ENCODE measurements at places on chromosomes 5 and 9.

DNA sequence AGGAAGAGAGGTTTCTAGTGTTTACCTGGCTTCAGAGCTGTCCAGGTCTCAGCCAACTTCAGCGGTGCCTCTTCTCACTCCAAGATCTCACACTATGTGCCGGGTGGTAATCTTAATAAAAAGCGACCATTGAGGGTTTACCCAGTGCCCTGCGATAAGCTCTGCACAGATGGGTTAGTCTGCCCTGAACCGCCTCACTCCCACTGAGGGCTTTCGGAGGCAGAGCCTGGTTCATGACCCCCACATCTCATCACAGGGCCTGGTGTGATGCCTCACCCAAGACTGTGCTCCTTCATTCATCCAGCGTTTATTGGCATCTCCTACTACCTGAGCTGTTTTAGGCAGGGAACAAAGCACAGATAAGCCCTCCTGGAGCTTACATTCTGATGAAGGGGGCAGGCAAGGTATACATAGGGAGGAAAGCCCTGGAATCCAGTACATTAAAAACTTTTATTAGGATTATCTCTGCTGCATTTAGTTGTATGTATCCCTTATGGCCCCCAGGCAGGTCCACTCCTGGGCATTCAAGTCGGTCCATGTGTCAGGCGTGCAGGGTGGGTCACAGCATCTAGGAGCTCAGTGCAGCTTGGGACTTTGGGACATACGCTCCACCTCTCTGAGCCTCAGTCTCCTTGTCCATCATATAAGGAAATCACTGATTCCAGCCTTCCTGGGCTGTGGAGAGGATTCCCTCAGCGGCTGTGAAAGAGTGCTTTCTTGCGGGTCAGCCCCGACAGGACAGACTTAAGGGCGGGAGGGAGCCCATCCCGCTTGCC is 613 bp upstream of the COL15A1 start:
- DNase-seq: no peak

DNA sequence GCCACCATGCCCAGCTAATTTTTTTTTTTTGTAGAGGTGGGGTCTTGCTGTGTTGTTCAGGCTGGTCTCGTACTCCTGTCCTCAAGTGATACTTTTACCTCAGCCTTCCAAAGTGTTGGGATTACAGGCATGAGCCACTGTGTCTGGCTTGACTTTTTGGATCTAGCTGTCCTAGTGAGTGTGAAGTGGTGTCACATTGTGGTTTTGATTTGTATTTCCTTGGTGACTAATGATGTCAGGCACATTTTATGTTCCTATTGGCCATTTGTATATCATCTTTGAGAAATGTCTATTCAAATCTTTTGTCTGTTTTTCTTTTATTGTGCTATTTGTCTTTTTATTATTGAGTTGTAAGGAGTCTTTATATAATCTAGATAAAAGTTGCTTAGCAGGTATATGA is 53.5 kb upstream of the MCCC2 start:
- DNase-seq: no peak

GRCh38 chr5:139262742-139263445 is 30.6 kb upstream of the MATR3 start:
- DNase-seq: peak; percentile 13

- DNase-seq: no peak
These were observed 25.3 kb upstream of the SLC1A3 start for GRCh38 chr5:36581070-36581469.

DNA sequence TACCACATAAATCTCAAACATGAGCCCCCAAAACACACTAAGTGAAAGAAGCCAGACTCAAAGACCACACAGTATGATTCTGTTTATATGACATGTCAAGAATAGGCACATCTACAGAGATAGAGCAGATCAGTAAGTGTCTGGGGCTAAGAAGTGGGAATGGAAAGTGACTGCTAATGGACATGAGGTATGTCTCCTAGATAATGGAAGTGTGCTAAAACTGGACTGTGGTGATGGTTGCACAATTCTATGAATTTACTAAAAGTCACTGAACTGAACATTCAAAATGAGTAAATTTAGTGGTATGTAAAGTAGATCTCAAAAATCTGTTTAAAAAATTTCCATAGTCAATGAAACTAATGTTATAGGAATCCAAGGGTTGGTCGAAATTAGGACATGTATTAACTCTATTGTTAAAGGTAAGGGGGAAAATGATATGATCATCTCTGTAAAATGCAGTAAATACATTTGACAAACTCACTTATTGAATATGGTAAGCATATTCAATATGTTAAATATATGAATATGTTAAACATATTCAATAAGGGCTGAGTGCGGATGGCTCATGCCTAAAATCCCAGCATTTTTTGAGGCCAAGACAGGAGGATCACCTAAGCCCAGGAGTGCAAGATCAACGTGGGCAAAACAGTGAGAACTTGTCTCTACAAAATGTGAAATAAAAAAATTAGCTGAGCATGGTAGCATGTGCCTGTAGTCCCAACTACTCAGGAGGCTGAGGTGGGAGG is 51.7 kb downstream of the NUP155 start:
- DNase-seq: no peak

DNA sequence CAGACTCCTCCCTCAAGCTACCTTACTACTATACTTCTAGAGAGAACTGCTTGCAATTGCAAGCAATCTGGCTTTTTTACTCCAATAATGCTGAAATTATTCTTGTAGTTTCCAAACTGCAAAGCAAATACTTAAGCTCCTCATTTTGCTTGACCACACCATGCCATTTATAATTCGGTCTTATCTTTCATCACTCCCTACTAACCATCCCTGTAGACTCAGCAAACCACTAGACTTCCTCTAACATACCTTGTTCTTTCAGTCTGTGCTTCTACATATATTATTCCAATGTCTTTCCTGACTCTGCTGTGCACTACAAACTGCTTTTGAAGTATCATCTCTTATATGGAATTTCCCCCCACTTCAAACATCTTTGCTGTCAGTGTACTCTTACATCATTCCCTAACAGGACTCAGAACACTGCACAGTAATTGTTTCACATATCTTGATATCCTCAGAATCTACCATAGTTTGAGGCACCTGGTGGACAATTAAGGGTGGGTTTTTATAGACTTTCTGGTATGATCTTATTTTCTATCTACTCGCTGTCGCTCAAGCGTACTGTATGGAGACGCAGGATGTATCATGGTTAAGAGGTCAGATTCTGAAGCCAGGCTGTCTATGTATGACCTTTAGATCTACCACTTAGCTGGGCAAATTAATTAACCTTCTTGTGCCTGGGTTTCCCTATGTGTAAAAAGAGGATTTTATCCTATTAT is 2.8 kb downstream of the IL6ST start:
- DNase-seq: no peak

GRCh38 chr9:127179633-127180441 is 57.4 kb upstream of the ANGPTL2 start:
- DNase-seq: no peak

GRCh38 chr9:98516205-98516896 is 192.4 kb downstream of the GABBR2 start:
- DNase-seq: no peak

- DNase-seq: no peak
These were observed 32.7 kb upstream of the RIC1 start for GRCh38 chr9:5596173-5596572.

GRCh38 chr5:93193431-93194347 is 387.3 kb downstream of the NR2F1-AS1 start:
- no peak for DNase-seq

GRCh38 chr5:8615142-8615858 is 746.4 kb downstream of the MTRR start:
- no peak for DNase-seq

- no peak for DNase-seq
These were observed 15.0 kb downstream of the CYFIP2 start for GRCh38 chr5:157280927-157281326.

GRCh38 chr9:79621916-79622575 is 50.3 kb downstream of the TLE4 start:
- DNase-seq: no peak

DNA sequence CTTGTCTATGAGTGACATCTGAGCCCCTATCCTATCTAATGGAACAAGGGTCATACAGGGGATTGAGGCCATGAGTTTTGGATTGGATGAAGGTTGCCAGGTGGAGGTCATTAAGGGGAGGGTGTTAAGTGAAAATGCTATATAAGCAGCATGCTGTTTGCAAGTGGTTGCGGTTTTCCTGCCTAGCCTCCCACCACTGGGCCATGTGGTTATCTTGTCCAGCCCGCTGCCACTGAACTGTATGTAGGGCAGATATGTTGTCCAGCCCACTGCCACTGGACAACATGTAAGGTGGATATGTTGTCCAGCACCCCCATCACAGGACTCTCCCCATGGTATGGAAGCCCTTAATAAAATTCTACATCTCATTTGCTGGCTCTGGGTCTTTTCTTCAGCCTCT is 200.0 kb downstream of the FGF10 start:
- no peak for DNase-seq

DNA sequence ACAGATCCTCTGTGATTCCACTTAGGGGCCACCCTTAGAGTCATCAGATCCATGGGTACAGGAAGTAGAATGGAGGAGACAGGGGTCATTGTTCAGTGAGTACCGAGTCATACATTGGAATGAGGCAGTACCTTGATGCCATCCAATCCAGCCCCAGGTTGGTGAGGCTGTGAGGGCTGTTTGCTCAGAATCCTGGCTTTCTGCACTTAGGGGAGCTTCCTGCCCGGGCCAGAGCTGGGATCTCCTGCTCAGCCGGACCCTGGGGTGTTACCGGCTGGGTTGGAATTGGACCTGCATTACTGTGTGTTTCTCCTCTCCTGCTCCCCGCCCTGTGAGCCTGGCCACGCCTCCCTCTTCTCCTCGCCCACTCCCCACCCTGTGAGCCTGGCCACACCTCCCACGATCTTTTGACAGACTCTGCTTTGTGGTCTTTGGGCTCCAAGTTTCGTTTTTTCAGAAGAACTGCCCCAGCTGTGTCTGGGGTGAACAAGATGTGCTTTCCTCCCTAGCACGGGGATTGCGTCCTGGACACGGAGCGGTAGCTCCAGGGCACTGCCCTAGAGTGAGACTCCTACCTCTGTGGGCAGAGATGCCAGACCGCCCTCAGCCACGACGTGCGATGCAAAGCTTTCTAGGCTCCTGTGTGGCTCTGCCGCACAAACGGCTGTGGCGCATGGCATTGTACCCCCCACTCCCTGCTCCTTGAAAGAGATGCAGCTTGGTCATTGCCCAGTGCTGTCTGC is 15.4 kb downstream of the TRAF2 start:
- peak; percentile 67 for DNase-seq

DNA sequence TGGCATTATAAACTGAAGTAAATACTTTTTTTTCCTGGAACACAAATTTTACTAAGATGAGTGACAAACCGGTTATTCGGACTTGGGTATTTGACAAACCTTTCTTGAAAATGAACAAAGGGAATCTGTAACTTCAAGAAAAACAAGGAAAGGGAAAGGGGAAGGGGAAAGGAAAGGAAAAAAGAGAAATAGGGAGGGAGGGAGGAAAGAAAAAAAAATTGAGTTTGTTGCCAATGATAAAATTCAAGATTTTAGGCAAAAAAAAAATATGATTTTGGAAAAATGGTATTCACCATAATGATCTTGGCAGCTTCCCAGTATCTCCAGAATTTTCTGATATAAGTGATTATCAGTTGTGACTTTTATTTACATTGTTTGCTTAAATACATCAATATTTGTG is 1.6 kb upstream of the TTC33 start:
- no peak for DNase-seq

DNA sequence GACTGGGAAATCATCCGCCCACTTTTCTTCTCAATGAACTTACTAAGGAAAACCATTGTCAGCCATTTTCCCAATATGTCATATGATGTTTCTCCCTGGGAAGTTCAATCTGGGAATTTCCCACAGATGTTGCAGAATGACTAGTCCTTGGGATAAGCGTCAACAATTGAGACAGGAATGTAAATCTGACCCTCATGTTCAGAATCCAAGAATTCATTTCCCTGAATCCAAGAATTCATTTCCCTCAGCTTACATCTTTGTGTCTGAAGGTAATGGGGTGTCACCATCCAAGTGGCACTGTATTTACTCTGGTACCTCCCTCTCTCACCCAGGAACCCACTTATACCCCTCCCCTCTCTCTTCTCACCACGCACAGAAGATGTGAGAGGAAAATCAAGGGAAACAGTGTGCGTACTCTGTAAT is 7.4 kb downstream of the KLF9 start:
- DNase-seq: no peak

- DNase-seq: no peak
These were observed 149.2 kb downstream of the CEP120 start for GRCh38 chr5:123273984-123274383.

DNA sequence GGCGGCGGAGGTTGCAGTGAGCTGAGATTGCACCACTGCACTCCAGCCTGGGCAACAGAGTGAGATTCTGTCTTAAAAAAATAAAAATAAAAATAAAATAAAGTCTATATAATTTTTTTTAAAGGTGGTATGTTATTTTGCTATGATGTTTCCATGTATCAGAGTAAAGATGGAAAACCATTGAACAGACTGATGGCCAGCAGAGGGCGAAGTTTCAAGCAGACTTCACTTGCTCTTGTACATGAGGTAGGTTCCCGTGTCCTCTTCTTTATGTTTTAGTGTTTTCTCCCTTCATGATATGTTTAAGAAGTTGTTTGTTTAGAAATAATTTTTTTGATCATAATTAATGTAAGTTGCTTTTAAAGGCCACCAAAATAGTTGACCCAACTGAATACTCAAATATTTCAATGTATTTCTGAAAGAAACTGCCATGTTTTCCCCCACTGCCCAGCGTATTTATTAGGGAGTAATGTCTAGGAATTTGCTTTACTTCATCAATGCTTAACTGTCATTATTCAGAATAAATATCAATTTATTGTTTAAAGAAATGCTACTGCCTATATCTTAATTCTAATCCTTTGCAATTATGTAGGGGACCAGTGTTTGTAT is 146.4 kb downstream of the HACD4 start:
- peak; percentile 50 for DNase-seq

DNA sequence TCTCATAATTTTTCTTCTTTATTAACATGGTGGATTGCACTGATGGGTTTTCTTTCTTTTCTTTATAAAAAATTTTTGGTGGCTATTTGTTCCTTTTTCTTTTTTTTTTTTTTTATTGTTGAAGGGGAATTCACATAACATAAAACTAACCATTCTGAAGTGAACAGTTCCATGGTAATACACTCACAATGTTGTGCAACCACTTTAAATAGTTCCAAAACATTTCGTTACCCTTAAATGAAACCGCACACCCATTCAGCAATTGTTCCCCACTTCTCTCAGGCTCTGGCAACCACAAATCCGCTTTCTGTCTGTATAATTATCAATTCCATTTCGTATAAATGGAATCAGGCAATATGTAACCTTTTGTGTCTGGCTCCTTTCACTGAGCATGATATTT is 11.7 kb upstream of the SETX start:
- DNase-seq: no peak
